ENCODE measurements at places on chromosomes 12 and 14.

GRCh38 chr12:41014643-41015020 lies 173.5 kb upstream of the PDZRN4 start:
- DNase-seq = no peak

DNA sequence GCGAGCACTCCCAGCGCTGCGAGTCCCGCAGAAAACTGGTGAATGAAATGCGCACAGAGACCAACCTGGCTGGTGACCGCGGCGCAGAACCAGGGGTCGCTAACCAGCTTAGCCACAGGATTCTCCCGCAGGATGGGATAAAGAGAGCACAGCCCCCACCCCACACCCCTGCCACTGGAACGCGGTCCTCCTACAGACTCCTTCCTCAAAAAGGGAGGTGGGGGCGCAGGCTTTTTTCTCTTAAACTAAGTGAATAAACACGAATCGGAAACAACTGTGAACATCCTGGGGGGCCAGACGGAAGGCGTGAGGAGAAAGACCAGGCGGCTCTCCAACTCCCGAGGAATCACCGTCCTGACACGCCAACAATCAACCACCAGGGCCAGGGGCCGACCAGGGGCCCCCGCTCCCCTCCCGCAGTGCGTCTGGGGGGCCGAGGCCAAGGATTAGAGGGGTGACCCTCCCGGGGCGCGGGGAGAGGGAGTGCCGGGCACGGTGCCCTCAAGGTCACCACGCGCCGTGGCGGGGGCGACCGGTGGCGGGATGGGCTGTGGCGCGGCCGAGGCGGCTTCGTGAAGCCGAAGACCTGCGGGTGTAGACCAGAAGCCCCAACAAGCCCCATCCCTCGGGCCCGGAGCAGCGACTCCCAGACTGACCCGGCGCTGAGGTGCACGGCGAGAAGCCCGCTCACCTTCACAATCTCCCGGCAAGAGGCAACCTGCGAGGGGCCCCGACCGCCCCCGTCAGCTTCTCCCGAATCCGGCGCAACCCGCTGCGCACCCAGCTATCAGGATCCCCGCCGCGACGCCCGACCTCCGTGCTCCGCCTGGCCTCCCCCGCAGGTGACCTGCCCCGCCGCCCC lies 704 bp downstream of the ATP2B1 start:
- DNase-seq = no peak

GRCh38 chr12:3292677-3293412 lies 198.2 kb upstream of the PRMT8 start:
- no peak for DNase-seq

DNA sequence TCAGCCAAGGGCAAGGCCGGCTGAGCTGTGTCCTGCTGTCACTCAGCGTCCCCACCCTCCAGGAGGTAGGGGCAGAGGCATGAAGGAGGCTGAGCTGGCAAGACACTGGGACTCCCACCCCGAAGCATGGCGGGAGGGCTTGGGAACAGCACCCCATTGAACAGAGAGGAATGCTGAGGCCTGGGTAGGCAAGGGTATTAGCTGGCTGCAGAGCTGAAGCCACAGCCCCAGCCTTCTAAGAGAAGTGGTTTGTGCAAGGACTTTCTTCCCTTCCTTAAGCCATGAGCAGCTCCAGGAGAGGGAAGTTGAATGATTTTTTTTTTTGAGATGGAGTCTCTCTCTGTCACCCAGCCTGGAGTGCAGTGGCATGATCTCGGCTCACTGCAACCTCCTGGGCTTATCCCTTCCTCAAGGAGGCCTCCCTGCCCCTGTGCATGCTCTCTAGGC lies 6.6 kb upstream of the CFAP73 start:
- no peak for DNase-seq

GRCh38 chr12:51392556-51393237 lies 1.5 kb upstream of the GALNT6 start:
- no peak for DNase-seq

DNA sequence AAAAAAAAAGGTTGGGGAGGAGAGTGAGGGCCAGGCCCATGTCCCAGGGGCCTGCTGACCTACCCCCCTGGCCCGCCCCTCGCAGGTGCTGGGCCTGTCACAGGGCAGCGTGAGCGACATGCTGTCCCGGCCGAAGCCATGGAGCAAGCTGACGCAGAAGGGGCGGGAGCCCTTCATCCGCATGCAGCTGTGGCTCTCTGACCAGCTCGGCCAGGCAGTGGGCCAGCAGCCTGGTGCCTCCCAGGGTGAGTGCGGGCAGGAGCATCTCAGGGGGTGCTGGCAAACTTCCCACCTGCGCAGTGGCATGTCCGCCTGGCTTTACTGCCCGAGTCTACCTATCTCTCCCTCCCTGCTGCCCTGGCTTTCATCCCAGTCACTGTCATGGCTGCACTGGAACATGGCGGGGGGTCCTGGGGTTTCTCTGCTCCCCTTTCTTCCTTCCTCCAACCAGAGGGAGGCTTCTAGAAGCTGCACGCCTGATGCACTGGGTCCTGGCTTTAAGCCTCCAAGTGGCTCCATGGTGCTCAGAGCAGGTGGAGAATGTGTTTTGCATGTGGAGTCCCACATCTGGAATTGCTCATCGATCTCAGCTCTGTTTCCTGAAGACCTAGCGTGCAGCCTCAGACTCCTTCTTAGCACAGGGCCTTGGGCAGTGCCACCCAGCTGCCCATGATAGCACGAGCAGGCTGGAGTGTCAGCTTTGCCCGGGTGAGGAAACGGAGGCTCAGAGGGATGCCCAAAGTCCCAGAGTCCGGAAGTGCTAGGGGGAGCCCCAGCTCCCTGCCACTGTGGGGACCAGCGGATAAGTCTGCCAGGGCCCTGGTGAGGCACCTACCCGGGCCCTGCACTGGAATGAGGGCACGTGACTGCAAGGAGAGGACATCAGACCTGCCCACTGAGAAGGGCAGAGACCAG lies 46.3 kb downstream of the PHETA1 start:
- DNase-seq = no peak

DNA sequence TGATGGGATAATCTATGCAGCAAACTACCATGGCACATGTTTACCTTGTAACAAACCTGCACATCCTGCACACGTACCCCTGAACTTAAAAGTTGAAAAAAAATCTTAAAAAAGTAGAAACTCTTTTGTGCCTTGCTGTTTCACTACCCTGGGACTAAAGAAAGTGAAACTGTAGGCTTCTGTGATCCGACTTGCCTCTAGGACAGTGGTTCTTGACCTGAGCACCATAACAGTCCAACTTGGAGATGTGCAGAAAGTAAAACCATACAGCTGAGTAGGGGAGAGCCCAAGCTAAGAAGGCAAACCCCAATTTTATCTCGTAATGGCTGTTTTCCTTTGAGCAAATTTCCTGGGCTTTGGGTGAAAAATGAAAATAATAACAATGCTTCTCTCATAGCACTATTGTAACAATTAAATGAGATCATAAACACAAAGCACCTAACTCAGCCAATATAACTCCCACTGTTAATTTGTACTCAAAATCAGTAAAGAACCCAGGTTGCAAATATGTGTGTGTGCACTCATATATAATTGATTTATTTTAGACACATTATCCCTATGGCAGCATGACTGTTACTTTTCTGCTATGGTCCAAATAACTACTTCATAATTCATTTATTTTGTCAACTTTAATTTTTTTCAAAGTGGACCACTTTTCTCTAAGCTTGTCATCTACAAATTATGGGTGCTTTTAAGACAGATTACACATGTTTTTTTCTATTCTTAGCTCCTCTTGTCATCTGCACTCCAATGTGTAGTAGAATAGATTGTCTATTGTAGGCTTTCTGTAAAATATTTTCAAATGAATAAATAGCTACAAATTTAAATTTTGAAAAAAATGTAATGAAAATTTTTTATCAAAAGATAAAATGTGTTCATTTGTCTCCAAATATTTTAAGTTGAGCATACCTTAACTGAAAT lies 334.9 kb downstream of the BTG1 start:
- no peak for DNase-seq

- no peak for DNase-seq
Measured at GRCh38 chr14:92404421-92404820, 81.5 kb downstream of the SLC24A4 start.

DNA sequence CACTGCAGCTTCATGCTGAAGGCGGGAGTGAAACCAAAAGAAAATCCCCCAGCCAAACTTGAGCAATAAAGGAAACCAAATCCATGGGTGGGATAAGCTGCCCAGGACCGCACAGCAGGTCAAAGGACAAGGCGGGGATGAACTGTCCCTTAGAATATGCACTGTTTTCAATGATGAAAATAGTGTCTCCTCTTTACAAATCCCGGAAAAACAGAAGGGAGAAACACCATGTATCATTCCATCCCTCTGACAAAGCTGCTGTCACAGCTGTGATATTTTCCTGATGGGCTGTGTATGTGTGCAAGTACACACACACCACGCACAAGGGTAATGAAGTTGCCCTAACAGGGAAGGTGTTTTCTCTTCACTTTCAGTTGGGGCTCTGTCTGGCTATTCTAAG lies 70.3 kb downstream of the ACTN1 start:
- no peak for DNase-seq

GRCh38 chr14:22151121-22151520 lies 437.9 kb downstream of the DAD1 start:
- DNase-seq = no peak

DNA sequence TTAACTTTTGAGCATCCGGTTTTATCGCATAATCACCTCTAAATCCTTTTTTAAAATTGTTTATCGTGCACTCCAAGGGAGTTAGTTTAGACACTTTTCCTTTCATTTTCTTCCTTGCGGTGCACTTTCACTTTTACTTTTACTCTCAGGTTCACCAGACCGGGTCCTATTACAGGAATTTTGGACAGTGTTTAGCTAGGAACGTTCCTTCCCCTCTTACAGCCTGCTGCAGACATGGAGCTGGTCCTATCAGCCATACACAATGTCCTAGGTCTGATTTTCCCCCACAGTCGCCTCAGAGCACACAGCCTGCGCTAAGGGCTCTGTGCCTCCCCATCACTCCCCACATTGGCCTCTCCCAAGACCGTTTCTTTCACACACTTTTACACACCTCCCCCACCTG lies 103.9 kb downstream of the ALG10 start:
- no peak for DNase-seq

DNA sequence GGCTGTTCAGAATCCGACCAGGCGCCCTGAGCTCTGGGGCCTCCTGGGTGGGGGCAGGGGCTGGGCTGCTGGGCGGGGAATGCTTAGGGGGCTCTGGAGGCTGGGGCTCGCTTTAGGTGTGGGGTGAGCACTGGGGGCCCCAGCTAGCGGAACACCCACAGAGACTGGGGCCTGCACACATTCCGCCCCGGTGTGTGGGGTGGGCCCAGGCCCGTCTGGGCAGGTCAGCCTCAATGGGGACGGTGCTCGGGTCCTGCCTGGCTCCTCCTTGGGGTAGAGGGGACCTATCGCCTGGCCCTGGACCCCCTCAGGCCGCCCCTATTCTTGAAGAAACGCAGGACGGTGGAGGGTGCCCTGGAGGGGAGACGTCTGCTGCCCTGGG lies 364.8 kb downstream of the TMEM121 start:
- DNase-seq = no peak

- no peak for DNase-seq
Measured at GRCh38 chr14:89365061-89365801, 51.8 kb downstream of the FOXN3 start.

- DNase-seq = no peak
Measured at GRCh38 chr12:23950210-23950774, 822 bp upstream of the SOX5 start.

DNA sequence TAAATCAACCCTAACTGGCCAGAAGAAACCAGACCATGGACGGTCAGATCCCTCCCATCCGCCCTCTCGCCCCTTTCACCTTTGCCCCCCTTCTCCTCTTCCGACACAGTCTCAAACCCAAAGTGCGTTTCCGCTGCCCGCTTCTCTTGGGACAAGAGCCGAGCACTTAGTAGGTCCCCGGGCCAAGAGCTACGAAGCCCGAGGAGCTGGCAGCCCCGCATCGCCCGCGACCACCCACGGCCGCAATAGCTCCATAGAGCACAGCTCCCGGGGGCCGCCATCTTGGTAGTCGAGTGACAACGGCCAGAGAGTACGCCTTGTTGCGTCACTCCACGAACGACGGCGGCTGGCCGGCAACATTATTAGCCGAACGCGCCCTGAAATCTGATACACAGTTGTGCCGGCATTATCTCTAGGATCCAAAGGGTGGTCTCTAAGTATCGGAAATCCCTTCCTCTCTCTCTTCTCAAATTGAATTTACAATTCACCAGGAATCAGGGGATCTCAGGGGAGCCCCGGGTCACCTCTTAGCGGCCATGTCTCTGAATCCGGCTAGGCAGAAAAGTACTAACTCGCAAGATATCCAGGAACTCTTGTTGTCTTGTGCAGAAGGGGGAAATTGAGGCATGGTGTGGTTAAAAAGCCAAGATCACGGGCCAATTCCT lies at the start of gene COQ5:
Gene COQ5 (minus strand): TSS at position 298 of the 665 bp plus-strand sequence. CDS start 17 bp downstream, at position 281.
- no peak for DNase-seq

GRCh38 chr12:70883855-70884254 lies 36.7 kb downstream of the PTPRR start:
- no peak for DNase-seq

DNA sequence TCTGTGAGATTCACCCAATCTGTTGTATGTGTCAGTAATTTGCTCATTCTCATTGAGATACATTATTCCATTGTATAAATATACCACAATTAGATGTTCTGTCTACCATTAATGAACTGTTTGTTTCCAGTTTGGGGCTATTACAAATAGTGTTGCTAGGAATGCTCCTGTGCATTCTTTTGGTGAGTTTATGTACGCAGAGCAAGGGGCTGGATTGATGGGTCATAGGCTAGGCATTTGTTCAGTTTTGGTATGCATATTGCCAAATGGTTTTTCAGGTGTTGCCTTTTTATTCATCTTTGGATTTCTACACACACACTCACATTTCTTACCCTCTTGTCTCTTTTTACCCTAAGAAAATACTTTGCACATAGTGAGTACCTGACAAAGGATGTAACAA lies 93.4 kb downstream of the GPATCH2L start:
- DNase-seq = no peak

- DNase-seq = no peak
Measured at GRCh38 chr14:89308232-89308959, 108.6 kb downstream of the FOXN3 start.
